Activated naive CD4-positive, alpha-beta T cell treated with anti-CD3 and anti-CD28 coated beads, Interleukin-2, amount 50 U/mL, for 72 hours (primary cell): ENCODE measurements at places on chromosomes 1 and 21. TPM values are rescaled to one million over a fixed set of nuclear protein-coding genes. Genes with fewer than 3 reads are reported as not detected.

Gene LORICRIN
- total RNA-seq, result not detected

GRCh38 chr1:109425391-109426280 lies 612 bp downstream of the PSMA5 start:
- peak; percentile 60 for DNase-seq

Gene MMEL1
- total RNA-seq, result 1.4 TPM

- DNase-seq, result no peak
These were observed 33.0 kb downstream of the LAMC2 start for GRCh38 chr1:183218971-183219615.

Gene C1QTNF12
- total RNA-seq, result 4.0 TPM

- no peak for DNase-seq
These were observed 137.9 kb downstream of the IFI44 start for GRCh38 chr1:78787544-78787943.

Gene FCER1G
- total RNA-seq, result 0.49 TPM

Gene LPAR3
- total RNA-seq, result 0.35 TPM

Gene FCRL2
- total RNA-seq, result not detected

DNA sequence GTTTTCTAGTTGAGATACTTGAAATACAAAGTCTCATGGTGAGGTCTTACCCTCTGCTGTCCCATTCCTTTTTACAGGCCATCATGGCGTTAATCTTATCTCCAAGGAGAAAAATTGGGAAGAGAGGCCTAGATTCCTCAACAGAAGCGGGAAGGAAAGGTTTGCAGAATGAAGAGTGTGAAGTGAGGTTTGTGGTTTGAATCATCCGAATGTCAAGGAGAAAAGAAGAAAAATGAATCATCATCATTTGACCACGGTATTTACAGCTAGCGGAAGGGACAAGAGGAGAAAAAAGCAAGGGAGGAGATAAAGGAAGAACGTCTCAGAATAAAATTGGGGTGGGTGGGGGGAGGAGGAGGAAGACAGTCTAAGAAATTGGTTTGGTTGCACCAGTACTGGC lies 935 bp upstream of the COG2 start:
- no peak for DNase-seq

Gene S100A8
- not detected for total RNA-seq

Gene CSF1
- 19.9 TPM for total RNA-seq

DNA sequence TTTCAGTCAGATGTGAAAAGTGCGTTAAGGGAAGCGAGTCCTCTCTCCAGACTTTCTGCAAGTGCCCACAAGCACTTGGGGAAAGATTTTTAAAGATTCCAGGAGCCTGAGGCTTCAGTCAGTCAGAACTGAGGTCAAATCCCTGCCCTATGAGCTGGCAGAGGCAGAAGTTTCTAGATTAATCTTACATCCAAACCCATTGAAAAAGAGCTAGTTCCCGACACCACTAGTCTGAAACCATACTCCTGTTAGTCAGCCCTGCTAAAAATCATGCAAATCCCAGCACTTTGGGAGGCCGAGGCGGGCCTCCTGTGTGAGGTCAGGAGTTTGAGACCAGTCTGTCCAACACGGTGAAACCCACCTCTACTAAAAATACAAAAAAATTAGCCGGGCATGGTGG lies 21.0 kb downstream of the RSPH1 start:
- no peak for DNase-seq

GRCh38 chr1:200316148-200316803 lies 93.6 kb downstream of the ZNF281 start:
- DNase-seq, result no peak

DNA sequence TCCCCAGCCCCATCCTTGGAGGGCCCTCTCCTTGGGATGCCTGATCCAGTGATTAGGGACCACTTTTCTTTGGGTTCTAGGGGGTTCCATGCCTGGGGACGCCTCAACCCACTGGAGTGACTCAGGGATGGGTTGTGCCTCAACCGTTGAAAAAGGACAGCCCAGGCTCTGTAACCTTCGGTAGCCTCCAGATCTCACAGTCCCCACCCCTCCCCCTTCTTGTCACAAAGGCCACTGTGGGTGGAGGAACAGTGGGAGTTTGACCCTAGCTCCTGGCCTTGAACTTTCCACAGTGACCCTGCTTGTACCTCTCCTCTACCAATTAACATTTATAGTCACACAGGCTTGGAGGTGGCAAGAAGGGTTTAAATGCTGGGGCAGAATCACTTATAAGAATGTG lies 2.6 kb upstream of the RORC start:
- DNase-seq, result no peak

Gene CD5L
- total RNA-seq, result not detected

DNA sequence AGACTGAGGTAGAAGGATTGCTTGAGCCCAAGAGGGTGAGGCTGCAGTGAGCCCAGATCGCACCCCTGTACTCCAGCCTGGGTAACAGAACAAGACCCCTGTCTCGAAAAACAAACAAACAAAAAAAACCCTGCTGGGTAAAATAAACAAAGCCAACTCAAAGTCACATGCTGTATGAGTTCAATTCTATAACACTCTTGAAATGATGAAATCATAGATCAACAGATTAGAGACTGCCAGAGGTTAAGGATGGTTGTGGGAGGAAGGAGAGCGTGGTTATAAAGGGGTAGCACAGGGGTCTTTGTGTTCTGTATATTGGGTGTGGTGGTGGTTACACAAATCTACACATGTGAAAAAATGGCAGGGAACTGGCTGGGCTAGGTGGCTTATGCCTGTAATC lies 62.5 kb downstream of the TAS1R2 start:
- no peak for DNase-seq

GRCh38 chr1:245172026-245172425 lies 17.2 kb downstream of the KIF26B start:
- DNase-seq, result no peak

DNA sequence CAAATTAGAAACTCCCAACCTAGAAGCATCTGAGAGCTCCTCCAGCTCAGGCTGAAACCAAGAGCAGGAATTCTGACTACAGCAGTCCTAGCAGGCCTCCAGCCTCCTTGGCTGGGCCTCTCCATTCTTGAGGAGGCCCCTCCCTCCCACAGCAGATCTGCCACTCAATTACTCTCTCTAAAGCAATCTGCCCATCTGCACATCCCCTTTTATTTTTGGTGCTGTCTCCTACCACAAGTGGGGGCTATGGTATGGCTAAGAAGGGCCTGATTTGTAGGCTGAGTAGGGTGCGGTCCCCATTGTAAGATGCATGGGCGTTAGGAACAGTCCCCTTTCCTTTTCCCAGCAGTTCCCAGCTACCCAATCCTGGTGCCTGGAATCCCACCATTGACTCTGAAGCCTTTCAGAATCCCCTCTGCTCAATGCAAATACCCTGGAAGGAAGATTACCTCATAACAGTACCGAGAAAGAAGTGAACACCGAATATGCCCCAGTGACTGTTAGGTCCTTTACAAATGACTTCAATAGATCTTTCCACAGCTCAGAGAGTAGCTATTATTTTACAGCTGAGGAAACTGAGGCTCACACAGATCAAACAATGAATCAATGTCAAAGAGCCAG lies 11.6 kb upstream of the TTC39A start:
- no peak for DNase-seq

GRCh38 chr1:206575165-206575893 lies 36.9 kb downstream of the EIF2D start:
- no peak for DNase-seq

DNA sequence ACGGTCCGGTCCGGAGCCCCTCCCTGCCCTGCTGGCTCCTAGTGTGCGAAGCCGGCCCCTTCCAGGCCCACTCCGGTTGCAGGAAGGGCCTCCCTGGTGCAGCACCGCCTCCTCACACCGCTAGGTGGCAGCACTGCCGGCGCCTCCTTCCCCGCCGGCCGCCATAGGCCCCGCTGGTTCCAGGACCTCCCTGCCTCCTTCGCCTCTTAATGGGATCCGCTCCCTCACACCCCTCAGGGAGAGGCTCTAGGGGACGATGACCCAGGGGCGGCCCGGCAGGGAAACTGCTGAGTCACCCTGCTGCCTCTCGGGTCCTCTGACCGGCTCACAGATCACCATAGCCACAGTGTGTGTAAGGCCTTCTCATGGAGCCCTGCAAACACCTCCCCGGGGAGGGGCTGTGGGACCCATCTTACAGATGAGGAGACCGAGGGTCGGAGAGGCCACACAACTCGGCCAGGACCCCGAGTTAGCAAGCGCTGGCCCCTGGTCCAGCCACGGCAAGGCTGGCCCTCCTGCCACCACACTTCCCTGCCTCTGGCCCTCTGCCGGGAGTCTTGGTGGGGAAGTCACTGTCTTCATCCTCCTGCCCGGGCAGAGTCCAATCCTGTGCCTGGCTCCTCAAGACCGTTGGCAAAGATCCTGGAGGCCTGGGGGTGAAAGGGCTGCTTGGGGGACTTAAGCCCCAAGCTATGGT lies 1.6 kb upstream of the AJAP1 start:
- DNase-seq, result peak; percentile 78

GRCh38 chr1:193210996-193211395 lies 24.6 kb upstream of the B3GALT2 start:
- no peak for DNase-seq
